ENCODE measurements at places on chromosomes 7 and 10. TPM values are rescaled to one million over a fixed set of nuclear protein-coding genes. Genes with fewer than 3 reads are reported as not detected.

Gene SPDYE5
- not detected for total RNA-seq

GRCh38 chr7:103031781-103032180 is 42.8 kb downstream of the FBXL13 start:
- H3K36me3 ChIP-seq = no peaks in the 10 kb centered on the region
- H3K4me3 ChIP-seq = no peak overlapping the region
- DNase-seq = no peak
- H3K27me3 ChIP-seq = no peaks in the 10 kb centered on the region

Gene HOXA10
- not detected for total RNA-seq

DNA sequence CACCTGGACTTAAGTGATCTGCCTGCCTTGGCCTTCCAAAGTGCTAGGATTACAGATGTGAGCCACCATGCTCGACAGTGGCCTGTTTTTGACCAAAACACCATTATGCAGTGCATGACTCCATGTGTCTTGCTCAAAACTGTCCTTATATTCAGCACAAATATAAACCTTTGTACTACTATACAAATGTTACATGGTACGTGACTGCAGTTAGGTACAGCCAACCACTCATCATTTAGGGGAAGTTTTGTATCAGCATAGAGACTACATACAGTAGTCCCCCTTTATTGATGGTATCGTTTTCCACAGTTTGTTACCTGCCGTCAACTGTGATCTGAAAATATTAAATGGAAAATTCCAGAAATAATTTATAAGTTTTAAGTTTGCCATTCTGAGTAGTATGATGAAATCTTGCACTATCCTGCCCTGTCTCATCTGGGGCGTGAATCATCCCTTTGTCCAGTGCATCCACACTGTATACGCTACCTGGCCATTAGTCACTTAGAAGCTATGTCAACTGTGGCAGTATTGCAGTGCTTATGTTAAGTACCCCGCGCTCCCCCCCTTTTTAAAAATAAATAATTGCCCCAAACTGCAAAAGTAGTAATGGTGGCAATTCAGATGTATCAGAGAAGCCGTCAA is 23.3 kb upstream of the ZNF282 start:
- H3K4me1 ChIP-seq = no peaks in the 10 kb centered on the region
- no peaks in the 10 kb centered on the region for H3K27me3 ChIP-seq
- no peak overlapping the region for H3K27ac ChIP-seq
- peaks cover 58% of the 10 kb centered on the region for H3K36me3 ChIP-seq

DNA sequence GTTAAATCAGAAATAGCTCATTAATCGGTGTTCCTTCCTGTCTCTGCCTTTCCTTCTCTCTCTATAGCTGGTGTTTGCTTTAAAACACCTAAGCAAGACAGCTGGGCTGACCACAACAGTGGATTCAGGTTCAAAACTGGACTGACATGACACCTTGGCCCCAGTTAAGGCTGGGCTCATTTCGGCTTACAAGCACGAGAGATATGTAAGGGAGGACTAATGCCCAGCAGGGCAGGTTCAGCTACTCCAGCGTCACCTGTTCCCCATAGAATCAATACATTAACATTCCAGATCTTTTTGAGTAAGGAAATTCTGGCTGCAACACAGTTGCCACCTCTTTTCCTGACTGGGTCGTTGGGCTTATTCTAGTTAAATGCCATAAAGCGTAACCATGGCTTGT is 323.0 kb upstream of the AOAH start:
- no peak overlapping the region for H3K4me3 ChIP-seq
- peaks cover 7% of the 10 kb centered on the region for H3K4me1 ChIP-seq
- no peak for DNase-seq
- H3K27ac ChIP-seq = no peak overlapping the region

Gene CFAP70
- total RNA-seq = 0.70 TPM

Gene AKR1C1
- 2.8 TPM for total RNA-seq

GRCh38 chr10:116554628-116555027 is 8.9 kb downstream of the PNLIP start:
- H3K4me1 ChIP-seq = no peaks in the 10 kb centered on the region
- DNase-seq = no peak
- no peaks in the 10 kb centered on the region for H3K36me3 ChIP-seq
- no peak overlapping the region for H3K27ac ChIP-seq
- H3K27me3 ChIP-seq = no peaks in the 10 kb centered on the region

DNA sequence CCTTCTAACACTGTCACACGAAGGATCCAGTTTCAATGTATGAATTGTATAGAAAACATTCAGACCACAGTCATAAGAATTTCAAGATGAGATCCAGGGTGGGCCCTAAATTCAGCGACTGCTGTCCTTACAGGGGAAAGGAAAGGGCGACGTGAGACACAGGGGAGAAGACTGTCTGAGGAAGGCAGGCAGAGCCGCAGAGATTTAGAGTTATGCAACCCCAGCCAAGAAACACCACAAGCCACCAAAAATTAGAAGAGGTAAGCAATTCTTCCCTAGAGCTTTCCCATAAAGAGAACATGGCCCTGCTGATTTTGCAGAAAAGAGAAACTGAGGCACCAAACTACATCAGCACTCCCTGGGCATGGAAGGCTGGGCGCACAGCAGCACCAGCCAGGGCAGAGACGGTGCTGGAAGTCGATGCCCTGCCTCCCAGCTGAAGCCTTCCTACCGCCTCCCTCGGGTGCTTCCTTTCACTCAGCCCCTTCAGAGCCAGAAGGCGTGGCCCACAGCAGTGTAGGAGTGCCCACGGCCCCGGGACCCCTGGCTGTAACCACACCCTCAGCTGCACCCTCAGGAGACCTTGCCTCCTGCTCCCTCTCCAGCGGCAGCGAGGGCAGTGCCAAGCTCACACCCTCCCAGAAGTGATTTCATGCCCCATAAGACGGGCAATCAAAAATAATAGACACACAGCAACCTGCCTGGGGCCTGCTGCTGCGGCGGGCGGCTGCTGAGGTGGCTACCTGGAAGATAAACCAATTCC is 81.0 kb upstream of the LRRC4 start:
- no peaks in the 10 kb centered on the region for H3K4me1 ChIP-seq
- H3K27ac ChIP-seq = no peak overlapping the region

DNA sequence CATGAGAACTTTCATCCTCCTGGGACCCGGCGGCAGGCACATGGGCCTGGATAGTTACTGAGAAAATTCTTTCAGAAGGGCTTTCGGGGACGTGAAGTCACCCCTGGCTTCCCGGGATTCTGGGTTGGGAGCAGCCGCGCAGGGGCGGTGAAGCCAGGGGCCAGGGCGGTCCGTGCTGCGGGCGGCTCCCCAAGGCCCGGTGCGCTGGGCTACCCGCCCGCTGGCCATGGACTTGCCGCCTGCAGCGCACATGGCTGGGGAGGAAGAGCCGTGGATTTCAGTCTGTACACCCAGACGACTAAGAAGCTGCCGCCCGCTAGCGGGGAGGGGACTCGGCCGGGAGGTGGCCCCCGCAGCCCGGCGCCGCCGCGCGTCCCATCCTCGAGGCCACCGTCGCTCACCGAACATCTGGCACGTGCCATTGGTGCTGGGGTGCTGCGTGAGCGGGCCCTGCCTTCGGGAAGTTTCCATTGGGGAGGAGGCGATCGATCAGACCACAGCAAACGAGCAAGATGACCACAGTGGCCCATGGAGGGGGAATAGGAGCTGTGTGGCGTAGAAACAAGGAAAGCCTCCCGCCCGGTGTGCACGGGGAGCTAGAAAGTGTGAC is 64.5 kb downstream of the TMEM209 start:
- peaks cover 3% of the 10 kb centered on the region for H3K4me1 ChIP-seq
- H3K36me3 ChIP-seq = peaks cover 13% of the 10 kb centered on the region
- no peaks in the 10 kb centered on the region for H3K27me3 ChIP-seq
- no peak overlapping the region for H3K4me3 ChIP-seq
- DNase-seq = peak; percentile 73
- no peak overlapping the region for H3K27ac ChIP-seq

Gene RBAK
- 15.6 TPM for total RNA-seq

DNA sequence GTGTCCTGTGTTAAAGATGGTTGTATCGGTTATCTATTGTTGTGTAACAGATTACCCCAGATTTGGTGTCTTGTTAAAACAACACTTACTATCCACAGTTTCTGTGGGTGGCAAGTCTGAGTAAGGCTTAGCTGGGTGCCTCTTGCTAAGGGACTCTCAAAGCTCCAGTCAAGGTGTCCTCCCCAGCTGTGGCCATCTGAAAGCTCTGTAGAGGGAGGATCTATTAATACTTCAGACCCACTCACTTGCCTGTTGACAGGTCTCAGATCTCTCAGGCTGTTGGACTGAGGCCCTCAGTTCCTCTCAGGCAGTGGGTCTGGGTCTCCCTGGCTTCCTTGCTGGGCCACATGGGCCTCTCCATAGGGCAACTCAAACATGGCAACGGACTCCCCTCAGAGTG is 19.6 kb downstream of the ARID5B start:
- no peaks in the 10 kb centered on the region for H3K4me1 ChIP-seq
- DNase-seq = no peak
- H3K27ac ChIP-seq = no peak overlapping the region

GRCh38 chr7:150409300-150410030 is 30.3 kb downstream of the ZNF775 start:
- H3K4me3 ChIP-seq = no peak overlapping the region
- H3K27me3 ChIP-seq = no peaks in the 10 kb centered on the region
- peaks cover 4% of the 10 kb centered on the region for H3K4me1 ChIP-seq
- no peaks in the 10 kb centered on the region for H3K36me3 ChIP-seq

GRCh38 chr7:158327571-158328180 is 259.9 kb downstream of the PTPRN2 start:
- no peaks in the 10 kb centered on the region for H3K27me3 ChIP-seq
- no peaks in the 10 kb centered on the region for H3K4me1 ChIP-seq
- H3K27ac ChIP-seq = no peak overlapping the region
- no peaks in the 10 kb centered on the region for H3K36me3 ChIP-seq
- DNase-seq = peak; percentile 45

GRCh38 chr10:30056767-30057355 is 2.5 kb downstream of the JCAD start:
- peak; percentile 77 for DNase-seq
- H3K4me1 ChIP-seq = peaks cover 13% of the 10 kb centered on the region
- peaks cover 3% of the 10 kb centered on the region for H3K36me3 ChIP-seq
- H3K27ac ChIP-seq = no peak overlapping the region
- no peaks in the 10 kb centered on the region for H3K27me3 ChIP-seq

Gene AKR1E2
- 4.9 TPM for total RNA-seq

DNA sequence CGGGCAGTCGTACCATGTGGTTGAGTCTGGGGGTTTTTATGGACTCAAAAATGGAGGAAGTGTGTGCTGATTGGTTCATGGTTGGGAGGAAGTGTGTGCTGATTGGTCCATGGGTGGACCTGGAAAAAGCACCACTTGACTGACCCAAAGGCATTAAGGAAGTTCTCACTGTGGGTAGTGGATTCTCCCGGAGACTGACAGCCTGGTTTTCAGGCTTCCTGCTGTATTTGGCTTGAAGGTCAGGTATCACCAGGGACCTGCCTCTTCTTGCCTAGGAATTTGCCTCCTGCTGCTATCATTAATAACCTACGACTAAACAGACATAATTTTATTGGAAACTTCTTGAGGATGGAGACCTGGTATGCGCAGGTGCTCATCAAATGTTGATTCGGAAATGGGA is 268.8 kb upstream of the LRGUK start:
- H3K4me3 ChIP-seq = no peak overlapping the region
- no peak overlapping the region for H3K27ac ChIP-seq
- H3K27me3 ChIP-seq = no peaks in the 10 kb centered on the region
- H3K36me3 ChIP-seq = no peaks in the 10 kb centered on the region
- DNase-seq = no peak

Measured in endodermal cell (in vitro differentiated cells).